ENCODE measurements at places on chromosomes 6 and 20.

- DNase-seq = no peak
Observed at GRCh38 chr20:62181808-62182207, 1.0 kb upstream of the MTG2 start.

GRCh38 chr6:151481786-151482185, 12.0 kb upstream of the CCDC170 start:
- DNase-seq = no peak

DNA sequence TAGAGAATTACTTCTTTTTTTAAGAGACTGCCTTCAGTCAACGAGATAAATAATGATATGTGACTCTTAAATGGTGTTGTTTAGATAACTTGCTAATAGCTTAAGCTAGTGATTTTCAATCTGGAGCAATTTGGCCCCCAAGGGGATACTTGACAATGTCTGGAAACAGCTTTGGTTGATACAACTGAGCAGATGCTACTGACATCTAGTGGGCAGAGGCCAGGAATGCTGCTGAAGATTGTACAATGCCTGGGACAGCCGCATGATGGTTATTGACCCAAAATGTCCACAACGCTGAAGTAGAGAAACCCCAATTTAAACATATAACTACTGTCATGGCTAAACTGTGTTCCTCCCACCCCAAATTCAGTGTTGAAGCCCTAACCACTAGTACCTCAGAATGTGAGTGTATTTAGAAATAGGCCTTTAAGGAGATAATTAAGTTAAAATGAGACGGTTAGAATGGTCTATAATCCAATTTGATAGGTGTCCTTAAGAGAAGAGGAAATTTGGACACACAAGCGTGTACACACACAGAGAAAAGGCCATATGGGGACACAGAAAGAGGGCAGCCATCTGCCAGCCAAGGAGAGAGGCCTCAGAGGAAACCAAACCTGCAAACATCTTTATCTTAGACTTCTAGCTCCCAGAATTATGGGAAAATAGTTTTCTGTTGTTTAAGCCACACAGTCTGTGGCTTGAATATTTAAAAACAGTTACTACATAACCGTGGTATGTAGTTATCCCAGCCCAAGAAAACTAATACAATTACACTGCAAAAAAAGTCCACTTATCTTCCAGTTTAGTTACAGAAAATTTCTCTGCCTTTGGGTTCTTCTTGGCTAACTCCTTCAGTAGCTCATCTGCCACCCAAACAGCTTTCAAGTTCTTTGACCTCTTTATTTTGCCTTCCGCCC, 22.2 kb downstream of the RWDD2A start:
- DNase-seq = peak; percentile 11

DNA sequence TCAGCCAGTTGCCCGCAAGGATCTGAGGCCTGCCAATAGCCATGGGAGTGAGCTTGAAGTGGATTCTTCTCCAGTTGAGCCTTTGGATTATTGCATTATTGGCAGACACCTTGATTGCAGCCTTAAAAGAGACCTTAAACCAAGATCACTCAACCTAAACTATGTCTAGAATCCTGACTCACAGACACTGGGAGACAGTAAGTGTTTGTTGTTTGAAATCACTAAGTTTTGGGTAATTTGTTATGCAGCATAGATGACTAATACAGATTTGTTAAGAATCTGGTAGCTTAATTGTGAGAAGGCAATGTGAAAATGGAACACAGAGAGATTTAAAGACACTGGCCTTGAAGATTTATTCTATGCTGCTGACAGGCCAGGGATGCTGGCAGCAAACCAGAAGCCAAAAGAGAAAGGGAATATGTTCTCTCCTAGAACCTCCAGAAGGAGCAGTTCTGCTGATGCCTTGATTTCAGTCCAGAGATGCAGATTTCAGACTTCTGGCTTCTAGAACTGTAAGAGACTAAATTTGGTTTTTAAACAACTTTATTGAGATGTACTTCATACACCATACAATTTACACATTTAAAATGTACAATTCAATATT, 17.6 kb downstream of the SIRPD start:
- DNase-seq = no peak

- DNase-seq = no peak
Observed at GRCh38 chr6:45982280-45983036, 33.2 kb downstream of the CLIC5 start.

GRCh38 chr6:167590193-167590592, 236.5 kb upstream of the AFDN start:
- DNase-seq = no peak

DNA sequence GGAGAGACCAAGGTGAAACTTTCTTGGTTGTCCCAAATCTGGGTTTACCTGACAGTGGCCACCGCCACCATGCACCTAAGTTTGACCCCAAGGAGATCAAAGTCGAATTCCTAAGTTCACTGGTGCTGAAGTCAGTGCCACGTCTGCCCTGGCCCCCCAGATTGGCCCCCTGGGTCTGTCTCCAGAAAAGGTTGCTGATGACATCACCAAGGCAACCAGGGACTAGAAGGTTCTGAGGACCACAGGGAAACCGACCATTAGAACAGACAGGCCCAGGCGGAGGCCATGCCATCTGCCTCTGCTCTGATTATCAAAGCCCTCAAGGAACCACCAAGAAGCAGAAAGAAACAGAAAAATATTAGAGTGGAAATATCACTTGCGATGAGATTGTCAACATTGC, 91.2 kb downstream of the DLL1 start:
- DNase-seq = no peak

- no peak for DNase-seq
Observed at GRCh38 chr20:63692436-63693082, 3.9 kb upstream of the TNFRSF6B start.

- DNase-seq = no peak
Observed at GRCh38 chr20:54204481-54204880, 3.4 kb upstream of the PFDN4 start.

Measured in RPMI8226 (cell line).